T-helper 22 cell (primary cell): ENCODE measurements at places on chromosomes 5 and 9.

GRCh38 chr5:68730220-68730978 lies 363.4 kb upstream of the SLC30A5 start:
- DNase-seq = no peak

DNA sequence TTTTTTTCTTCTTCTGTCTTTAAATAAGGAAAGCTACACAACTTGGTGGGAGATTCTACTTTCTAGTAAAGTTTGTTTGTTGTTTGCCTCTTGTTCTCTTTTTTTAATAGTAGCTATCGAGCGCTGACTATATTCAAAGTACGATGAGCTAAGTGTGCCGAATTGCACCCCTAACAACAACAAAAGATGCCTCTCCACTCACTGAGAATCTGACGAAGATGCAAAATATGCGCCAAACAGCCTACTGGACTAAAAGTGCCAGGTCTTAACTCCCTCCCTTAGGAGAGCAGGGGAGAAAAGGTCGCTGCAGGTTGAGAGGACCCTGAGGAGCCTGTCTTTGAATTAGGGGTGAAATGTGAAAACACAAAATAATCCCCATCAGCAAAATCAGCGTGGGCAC lies 713.8 kb upstream of the WWC1 start:
- DNase-seq = no peak

GRCh38 chr9:95494416-95495371 lies 22.1 kb downstream of the PTCH1 start:
- peak; percentile 79 for DNase-seq

DNA sequence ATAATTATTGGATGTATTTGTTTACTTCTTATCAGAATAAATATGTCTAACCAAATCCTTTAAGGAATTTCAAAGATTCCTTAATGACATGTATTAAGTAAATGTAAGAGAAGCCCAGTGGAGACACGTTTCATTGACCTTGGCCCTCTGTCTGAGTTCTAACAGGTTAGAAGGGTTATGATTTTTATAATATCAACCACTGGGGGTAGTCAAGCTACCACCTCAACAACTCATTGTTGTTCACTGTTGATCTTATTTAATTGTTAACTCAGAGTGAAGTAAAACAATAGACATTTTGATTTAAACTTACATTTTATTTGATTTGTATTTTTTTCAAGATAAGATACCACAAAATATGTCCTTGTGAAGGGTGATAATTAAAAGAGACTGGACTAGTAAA lies 499.2 kb upstream of the COX7C start:
- DNase-seq = no peak
